ENCODE measurements at places on chromosomes 7 and 10. TPM values are rescaled to one million over a fixed set of nuclear protein-coding genes. Genes with fewer than 3 reads are reported as not detected.
A peak's percentile ranks its signal among the peaks of the same experiment; 100 is the strongest.

TAS2R4 gene
- 4.5 TPM for total RNA-seq

ZNF485 gene
- total RNA-seq = 8.9 TPM

ACHE gene
- 16.1 TPM for total RNA-seq

MALRD1 gene
- 3.6 TPM for total RNA-seq

ACTR3C gene
- total RNA-seq = 7.3 TPM

NUDT13 gene
- total RNA-seq = 0.31 TPM

SLC13A4 gene
- total RNA-seq = 7.6 TPM

OR9A2 gene
- 1.1 TPM for total RNA-seq

- no peak for DNase-seq
Measured at GRCh38 chr10:89241486-89242344, 9.9 kb downstream of the LIPA start.

- DNase-seq = no peak
Measured at GRCh38 chr10:3853547-3854303, 68.7 kb upstream of the KLF6 start.

GRCh38 chr10:98208925-98209324, 59.1 kb downstream of the LOXL4 start:
- DNase-seq = no peak

DNA sequence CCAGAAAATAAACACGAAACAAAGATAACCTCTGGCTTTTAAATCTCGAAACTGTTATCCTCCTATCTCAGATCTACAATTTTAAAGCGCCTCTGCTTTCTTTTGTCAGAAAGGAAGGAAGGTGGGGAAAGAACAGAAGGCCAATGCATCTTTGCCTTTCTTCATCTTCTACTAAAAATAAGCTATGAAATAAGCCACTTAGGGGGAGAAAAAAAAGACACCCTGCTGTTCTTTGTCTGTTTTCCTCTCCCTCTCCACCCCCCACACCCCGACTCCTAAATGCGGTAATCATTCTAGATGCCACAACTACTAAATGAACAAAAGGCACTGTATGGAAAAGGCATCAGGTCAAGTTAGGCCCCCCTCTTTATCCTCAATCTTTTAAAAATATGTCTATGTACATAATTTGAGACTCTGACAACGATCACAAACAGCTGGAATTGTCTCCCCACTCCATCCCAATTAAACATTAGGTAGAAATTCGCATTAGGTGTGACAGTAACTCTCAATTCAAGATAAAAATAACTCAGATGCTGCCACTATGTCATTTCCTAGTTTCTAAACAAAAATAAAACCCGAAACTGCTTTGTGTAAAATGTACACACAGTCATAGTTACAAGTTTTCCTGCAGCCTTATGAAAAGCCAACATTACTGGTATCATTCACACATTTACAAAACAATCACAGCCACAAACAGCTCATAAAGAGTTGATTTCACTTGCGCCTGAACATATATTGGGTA, 2.4 kb downstream of the UBE2H start:
- no peak for DNase-seq

GRCh38 chr7:74068378-74069085, 15.1 kb upstream of the LIMK1 start:
- DNase-seq = no peak

GRCh38 chr7:157710396-157710795, 373.6 kb downstream of the DNAJB6 start:
- no peak for DNase-seq

GRCh38 chr7:149074116-149074885, 16.2 kb downstream of the ZNF786 start:
- DNase-seq = no peak

GRCh38 chr10:71250405-71250804, 38.0 kb downstream of the UNC5B start:
- DNase-seq = no peak

DNA sequence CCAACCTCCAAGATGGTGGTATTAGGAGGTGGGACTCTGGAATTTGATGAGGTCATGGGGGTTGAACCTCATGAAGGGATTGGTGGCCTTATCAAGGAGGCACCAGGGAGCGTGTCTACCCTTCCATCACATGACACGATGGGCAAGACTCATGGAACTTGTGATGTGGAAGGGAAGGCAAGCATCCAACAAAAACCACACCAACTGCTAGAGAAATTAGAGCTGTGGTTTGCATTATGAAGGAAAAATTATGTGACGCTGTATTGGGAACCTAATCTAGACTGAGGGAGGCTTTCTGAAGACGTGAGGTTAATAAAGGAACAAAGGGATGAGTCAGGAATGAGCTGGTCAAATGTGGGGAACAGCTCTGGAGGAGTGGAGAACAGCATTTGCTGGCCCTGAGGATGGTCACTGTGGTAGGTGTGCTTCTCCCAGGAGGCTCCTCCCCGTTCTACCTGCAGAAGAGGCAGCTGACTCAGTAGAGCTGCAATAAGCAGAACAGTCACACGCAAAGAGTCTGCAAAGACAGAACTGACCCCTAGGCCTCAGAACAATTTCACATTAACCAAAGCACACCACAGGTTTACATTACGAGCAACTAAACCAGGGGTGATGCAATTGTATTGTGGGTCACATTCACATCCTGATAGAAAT, 236.6 kb upstream of the GRB10 start:
- no peak for DNase-seq

GRCh38 chr7:98617051-98617959, at the start of gene NPTX2:
Gene NPTX2, plus strand, starts transcription at chr7:98617285. Its CDS starts 177 bp downstream, at chr7:98617462.
- DNase-seq = peak; percentile 64

DNA sequence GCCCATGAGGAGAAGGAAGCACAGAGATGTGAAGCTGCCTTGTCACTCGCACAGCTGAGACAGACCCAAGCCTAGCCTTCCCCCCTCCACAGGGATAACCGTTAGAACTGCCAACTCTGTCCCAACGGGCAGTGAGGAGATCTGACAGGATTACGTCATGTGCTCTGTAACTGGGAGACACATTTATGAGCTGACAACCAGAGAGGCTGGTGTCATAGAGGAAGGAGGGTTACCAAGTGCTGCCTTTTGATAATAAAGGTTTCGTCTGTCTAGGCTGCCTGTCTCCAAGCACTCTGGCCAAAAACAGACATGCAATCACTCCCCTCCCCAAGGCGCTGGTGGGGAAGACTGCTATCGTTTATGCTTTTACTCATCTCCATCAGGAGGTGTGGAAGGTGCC, 165.9 kb downstream of the PLXNA4 start:
- DNase-seq = no peak

GRCh38 chr10:50527442-50528043, 96.2 kb downstream of the SGMS1 start:
- DNase-seq = no peak

DNA sequence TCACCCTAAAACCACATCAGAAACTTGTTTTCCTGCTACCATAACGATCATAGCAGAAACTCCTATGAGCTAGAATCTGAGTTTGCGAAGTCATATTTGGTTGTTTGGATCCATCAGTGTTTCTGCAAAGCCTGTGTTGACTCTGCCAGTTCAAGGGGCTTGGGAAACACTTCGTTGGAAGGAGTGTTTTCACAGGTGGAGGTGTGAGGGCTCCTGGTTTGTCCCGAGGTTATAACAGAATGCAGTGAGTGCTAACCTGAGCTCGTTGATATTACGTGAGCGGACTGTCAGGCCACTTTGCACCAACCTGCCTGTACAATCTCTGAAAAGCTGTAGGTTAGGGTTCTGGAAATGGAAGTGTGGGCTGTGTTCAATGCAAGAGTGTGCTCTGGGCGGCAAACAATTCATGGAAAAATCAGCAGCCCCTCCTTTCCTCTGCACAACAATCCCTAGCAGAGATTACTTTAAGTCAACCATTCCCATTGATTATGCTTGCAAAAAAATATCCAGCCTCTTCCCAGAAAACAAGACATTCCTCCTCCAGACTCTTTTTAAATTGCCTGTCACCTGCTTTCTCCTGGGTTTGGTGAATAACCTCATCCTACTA, 622.0 kb downstream of the TYW1 start:
- DNase-seq = no peak

DNA sequence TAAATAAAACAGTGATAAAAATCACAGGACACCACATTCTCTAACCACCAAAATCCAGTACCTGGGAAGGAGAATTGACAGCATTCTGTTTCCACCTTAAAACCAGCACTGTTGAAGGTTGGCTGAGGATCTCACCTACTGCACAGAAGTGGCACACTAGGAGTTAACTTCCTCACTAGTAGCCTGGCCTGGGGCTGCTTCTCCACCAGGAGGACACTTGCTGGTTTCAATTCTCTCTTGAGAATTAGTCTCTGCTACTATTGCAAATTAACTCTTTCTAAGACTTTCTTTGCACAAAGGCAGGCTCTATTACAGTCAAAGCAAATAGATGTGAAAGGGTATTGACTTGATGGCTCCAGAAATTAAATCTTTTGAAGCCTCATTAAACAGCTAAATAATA, 2.3 kb upstream of the CTTNBP2 start:
- DNase-seq = no peak

- DNase-seq = no peak
Measured at GRCh38 chr10:43265799-43266721, 805 bp downstream of the RASGEF1A start.

DNA sequence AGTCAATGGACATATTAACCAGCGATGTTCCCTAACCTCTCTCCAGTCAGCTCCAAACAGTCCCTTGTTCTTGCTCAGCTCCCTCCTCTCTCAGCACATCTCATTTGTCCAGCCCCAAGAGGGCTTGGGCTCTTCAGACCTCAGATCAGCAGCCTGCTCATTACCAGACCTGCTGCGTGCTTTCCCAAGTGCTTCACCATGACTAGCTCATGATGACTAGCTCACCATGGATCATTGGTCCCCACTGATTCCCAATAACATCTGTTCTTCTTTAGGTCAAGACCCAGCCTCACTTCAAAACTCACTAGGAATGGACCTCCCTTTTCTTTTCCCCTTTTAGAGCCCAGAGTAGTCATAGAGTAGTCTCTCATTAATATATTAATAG, 121.9 kb downstream of the SLC16A9 start:
- no peak for DNase-seq

DNA sequence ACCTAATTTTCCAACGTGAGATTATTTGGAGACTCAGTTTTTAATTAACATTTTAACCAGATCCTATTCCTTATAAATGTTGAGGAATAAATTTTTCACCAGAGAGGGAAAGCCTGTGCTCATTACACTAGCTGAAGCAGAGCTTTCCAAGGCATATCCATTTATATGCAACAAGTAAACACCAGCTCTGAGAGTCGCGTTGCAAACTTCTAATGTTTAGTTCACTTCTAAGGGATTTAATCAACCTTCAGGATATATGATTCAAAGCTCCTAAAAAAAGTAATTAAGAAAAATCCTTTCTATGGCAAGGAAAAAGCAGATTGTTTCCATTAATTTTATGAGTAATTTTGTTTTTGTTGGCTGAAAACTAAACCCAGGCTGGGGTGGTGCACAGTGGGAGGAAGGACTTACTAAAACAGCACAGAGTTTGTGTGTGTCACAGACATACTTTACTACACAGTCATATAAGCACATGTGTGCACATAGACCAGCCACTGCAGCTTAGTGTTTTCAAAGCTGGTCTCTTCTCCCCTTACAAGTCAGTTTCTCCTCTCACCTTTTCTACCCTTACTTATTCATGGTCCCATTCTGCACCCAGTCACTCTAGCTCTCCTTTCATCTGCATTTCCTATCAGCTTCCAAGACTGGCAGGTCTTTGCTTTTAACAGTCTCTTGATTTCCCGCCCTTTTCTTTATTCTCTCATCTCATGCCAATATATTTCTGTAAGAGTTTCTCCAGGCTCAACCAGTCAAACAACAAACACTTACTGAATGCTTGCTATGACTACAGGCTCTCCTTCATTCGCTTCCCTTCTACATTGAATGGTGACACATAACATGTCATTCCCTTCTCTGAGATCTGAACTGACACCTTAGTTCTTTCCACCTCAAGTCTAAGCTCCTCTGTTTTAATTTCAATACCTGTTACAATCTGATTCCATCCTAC, 81.1 kb upstream of the FZD1 start:
- DNase-seq = no peak

DNA sequence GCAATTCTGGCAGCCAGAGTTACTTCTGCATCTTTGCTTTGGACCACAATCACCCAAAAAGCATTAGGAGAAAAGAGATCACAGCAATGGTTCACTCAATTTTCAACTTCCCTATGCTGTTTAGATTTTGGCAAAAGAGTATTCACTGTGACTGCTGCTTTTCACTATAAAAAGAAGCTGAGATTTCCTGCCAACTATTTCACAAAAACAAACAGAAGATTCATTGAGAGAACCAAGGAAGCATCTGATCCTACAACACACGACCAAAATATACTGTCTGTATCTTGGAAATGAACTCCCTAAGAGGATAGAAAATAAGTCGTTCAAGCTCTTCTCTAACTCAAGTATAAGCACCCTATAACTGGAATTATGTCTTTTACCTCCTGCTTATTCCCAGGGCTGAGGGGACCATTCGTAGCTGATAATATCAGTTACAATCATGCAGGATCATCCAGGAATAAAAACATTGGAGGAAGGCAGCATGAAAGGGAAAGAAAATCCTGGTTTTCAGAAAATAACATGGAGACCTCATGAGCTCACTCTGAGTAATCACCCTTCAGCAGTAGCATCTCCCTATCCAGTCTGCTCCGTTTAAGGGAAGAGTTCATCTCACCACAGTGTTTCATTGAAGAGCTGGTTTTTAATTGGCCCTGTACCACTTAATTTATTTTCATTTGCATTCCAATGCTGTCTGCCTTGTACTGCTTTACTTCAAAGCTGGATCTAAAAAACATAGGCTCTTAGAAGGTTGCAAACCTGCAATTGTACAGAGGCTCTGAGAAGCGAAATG, 256.2 kb downstream of the PAXIP1 start:
- DNase-seq = no peak

DNA sequence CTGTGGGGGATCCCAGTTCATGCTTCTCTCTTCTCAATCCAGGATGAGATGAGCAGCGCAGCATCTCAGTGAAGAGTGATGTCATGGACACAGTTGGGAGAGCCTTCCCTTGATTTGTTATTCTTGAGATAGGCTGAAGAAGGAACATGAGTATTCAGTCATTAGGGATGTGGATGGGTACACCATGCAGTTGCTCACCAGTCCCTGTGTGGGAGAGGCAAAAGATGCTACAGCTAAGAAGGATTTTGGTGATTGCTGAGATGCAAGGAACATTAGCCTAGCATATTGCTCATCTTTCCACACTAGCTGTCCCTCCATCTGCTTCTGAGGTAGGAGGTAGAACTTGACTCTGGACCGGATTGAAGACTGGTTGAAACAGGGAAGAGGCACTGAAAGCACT, 179.6 kb downstream of the GALNT17 start:
- peak; percentile 33 for DNase-seq

- DNase-seq = no peak
Measured at GRCh38 chr10:21403256-21404015, 122.0 kb downstream of the SKIDA1 start.

DNA sequence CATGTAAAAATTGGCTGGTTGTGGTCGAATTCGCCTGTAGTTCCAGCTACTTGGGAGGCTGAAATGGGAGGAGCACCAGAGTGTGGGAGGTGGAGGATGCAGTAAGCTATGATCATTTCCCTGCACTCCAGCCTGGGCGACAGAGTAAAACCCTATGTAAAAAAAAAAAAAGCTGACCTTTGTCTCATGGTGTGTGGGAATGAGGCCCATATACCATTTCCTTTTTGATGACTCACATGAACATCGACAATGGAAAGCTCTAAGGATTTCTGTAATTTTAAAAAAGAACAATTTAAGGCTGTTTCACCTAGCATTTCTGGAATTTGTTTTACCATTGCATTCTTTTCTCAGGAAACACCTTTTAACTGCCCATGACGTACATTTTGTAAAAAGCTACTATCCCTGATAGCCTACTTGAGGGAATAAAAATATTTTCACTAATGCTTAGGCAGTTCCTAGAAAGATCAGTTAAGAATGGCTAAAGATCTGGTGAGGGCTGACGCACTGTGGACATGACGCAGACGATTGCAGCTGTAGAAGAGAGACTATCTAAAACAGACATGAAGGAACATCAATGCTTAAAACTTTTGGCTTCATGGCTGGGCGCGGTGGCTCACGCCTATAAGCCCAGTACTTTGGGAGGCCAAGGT, 400.6 kb upstream of the IGFBP3 start:
- no peak for DNase-seq
